ENCODE measurements at places on chromosomes 2 and 18.

DNA sequence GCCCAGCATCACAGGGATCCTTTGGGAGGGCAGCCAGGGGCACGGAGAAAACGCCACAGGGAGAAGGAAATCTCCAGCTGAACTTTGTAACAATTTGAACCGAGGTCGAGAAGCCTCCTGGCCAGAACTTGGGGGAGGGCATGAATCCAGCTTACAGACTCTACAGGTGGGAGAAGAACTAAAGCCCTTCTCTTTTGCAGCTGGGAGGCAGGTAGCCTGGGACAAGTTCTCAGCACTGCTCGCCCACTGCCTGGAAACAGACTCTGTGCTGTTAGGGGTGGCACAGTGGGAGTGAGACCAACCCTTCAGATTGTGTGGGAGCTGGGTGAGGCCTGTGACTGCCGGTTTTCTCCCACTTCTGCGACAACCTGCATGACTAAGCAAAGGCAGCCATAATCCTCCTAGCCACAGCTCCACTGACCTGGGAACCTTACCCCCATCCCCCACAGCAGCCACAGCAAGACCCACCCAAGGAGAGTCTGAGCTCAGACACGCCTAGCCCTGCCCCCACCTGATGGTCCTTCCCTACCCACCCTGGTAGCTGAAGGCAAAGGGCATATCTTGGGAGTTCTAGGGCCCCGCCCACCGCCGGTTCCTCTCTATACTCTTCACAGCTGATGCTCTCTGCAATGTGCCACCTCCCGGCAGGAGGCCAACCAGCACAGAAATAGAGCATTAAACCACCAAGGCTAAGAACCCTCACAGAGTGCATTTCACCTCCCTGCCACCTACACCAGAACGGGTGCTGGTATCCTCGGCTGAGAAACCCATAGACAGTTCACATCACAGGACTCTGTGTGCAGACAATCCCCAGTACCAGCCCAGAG lies 136.0 kb upstream of the SIX2 start:
- DNase-seq, result no peak

- DNase-seq, result no peak
These were observed 651.3 kb downstream of the NYAP2 start for GRCh38 chr2:226050822-226051221.

- DNase-seq, result no peak
These were observed 33.5 kb downstream of the ODC1 start for GRCh38 chr2:10414591-10414990.

- DNase-seq, result no peak
These were observed 50.4 kb upstream of the CTIF start for GRCh38 chr18:48488388-48488850.

DNA sequence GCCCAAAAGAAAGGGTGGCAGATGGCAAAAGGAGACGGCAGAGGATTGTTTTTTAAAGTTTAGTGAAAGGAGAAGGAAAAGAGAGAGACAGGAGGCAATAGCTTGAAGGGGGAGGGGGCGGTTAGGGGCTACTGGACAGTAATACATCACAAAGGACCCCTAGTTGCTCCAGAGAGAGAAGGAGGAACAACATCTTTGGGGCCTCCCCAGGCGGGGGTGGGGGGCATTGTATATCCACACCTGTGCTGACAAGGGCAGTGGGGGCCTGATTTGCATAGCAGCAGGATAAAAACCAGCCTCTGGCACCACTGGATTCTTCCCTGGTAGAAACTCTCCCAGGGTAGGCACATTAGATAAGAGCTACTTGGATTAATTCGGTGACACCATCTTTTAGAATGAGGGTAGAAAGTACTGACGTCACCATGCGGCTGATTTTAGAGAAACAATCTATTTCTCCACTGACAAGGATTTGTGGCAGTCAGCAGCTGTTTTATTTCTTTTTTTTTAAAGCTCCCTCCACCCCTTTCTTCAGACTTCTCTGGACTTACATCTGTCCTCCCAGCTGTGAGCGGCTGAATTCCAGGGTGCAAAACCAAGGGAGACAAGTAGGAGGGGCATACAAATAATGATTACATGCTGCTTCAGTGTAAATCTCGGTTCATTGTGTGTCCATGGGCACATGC lies 199.8 kb upstream of the NRP2 start:
- DNase-seq, result no peak

DNA sequence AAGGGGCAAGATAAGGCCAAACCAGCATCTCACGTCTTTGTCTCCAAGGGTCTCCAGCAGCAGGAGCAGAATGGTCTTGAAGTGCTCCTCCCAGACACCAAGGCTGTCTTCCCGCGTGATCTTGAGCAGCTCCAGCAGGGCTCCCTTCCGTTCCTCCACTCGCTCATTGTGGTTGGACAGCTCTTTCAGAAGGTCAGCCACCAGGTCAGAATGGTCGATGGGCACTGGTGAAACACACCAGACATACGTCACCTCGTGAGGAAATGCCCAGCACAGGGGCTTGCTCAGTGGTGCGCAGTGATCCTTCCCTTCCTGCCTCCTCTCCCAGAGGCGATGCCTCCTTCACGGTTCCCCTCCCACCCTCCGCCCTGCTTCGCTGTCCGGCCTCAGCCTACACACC lies 80.1 kb upstream of the TFCP2L1 start:
- no peak for DNase-seq

GRCh38 chr2:163693484-163693883 lies 42.3 kb downstream of the FIGN start:
- no peak for DNase-seq

GRCh38 chr2:195532628-195533271 lies 124.3 kb upstream of the SLC39A10 start:
- no peak for DNase-seq

DNA sequence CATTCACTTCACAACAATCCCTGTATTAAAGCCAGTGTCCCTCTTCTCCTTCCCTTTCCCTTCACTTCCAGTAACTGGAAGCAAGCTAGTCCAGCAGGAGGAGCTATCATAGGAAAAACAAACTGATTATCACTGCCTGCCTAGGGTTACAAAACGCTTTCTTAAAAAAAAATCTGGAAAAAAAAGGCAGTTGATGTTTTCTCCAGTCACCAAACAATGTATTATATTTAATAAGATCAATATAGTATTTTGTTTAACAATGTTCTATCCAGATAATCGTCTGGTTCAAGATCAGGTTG lies 78.8 kb upstream of the ITGB6 start:
- DNase-seq, result no peak

GRCh38 chr18:23969664-23970063 lies 44.9 kb upstream of the TTC39C start:
- no peak for DNase-seq

DNA sequence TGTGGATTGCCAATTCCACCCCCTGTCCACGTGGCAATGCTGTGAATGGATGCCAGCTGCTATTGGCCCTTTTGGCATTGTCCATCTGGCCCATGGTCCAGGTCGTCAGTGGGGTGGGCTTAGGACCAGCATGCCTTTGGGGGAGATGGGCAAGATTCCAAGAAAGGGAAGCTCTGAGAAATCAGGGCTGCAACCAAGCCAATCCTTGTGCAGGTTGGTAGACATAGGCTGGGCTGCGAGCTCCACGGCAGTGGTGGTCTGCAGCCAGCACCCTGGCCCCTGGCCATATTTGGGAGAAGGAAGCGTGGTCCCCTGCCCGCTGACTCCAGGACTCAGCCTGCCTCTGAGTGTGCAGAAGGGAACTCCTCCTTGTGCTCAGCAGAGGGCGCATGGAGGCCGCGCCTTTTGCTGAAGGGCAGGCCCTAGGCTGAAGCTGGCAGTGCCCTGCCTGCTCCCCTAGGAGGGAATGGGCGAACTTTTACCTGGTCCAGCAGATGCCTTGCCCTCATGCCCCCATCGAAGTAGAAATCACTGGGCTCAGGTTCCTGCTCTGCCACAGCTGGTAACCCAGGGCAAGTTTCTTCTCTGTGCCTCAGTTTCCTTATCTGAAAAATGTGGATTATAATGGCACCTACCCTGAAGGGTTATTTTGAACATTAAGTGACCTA lies 5.4 kb downstream of the SPR start:
- peak; percentile 5 for DNase-seq

GRCh38 chr18:57527556-57528229 lies 58.8 kb downstream of the FECH start:
- no peak for DNase-seq

DNA sequence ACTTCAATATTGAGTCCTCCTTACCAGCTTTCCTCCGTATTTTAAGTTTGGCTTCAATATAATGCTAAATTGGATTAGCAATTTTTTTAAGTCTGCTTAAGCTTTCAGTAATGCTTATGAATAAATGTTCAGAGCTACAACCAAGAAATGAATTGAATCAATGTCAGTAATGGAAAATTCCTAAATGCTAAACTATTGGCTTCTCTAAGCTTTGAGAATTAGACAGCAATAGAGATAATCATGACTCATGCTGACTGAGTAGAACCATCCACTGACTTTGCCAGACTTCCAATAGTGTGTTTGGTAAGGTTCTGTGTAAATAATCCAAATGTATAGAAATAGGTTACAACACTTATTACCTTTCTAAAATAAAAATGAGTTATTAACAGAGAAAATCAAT lies 8.9 kb upstream of the PDE1A start:
- DNase-seq, result no peak

GRCh38 chr2:75379476-75380210 lies 180.3 kb upstream of the TACR1 start:
- no peak for DNase-seq

- no peak for DNase-seq
These were observed 35.9 kb upstream of the MGAT5 start for GRCh38 chr2:134217924-134218323.

GRCh38 chr2:32210767-32211408 lies 45.2 kb downstream of the SLC30A6 start:
- no peak for DNase-seq

- DNase-seq, result no peak
These were observed 31.8 kb downstream of the STRADB start for GRCh38 chr2:201483342-201483741.

DNA sequence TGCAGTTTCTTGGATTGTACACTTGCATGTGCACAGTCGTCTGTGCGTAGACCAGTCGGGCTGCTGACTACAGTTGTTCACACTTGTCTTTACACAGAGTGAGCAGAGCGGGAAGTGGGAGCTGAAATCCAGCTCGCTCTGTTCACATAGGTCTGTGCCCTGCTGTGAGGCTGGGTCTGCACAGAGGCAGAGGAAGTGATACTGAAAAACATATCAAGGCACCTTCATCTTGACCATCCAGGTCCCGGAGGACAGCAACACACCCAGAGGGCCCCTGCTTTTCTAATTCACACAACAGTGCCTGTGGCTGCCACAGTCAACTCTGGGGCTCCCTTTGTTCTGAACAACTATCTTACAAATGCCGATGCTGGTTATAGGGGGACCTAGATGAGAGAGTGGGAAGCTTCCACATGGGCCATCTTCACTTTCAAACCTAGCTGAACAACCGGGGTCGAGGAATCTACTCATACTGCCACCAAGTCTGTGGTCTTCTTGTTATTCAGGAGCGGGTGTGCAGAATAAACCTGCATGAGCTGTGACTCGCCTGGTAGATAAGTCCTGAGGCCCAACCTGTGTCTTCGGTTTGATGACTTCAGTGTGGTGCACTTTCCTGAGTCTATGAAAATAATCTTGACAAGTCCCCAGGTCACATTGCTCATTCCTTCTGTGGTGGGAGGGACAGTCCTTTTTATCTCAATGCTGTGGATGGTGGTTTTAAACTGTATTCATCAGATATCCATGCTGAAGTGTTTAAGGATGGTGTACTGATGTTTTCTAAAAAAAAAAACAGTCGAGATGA lies 3.5 kb upstream of the ADNP2 start:
- DNase-seq, result no peak

DNA sequence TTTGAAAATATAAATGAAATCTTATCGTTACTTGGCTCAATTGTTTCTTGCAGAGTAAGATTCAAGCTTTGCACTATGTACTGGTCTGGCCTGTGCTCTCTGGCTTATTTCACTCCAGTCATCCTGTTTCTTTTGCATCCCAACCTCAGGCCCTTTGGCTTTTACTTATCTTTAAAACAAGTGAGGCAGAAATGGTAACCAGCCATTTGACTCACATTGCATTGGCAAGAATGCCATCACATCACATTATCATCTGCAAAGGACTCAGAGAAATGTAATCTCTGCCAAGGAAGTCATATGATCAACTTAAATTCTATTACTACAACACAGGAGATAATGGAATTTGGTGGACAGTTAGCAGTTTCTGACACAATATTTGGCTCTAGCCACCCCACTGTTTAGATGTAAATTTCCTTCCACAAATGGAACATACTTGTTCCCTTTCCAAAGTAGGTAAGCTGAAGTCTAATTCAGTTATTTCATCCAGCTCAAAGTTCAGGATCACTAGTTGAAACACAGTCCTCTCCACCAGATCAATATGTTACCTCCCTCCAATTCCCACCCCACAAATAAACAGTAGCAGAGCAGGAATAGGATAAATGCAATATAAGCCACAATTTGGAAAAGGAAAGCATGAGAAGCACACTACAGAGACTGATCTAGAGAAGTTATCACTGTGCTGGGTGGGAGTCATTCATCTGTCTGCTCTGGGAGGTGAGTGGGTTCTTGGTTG lies 65.0 kb upstream of the DSC1 start:
- DNase-seq, result no peak
